ENCODE measurements at places on chromosomes 12 and 14. TPM values are rescaled to one million over a fixed set of nuclear protein-coding genes. Genes with fewer than 3 reads are reported as not detected.

PTPRB gene
- total RNA-seq, result not detected

FKBP3 gene
- total RNA-seq, result 69.6 TPM

- DNase-seq, result no peak
Measured at GRCh38 chr14:62947301-62947700, 98.0 kb downstream of the KCNH5 start.

GRCh38 chr12:56645201-56645716 is 525 bp downstream of the ATP5F1B start:
- no peak for DNase-seq

- no peak for DNase-seq
Measured at GRCh38 chr12:18967814-18968213, 161.7 kb upstream of the PLEKHA5 start.

Measured in activated CD4-positive, alpha-beta T cell treated with anti-CD3 and anti-CD28 coated beads, Interleukin-2, amount 10 ng/mL, durations not matched to agents 7 days and 5 days (primary cell).